Activated CD4-positive, alpha-beta T cell treated with anti-CD3 and anti-CD28 coated beads, Interleukin-2, amount 50 U/mL, for 48 hours (primary cell): ENCODE measurements at places on chromosomes 5 and 9.

DNA sequence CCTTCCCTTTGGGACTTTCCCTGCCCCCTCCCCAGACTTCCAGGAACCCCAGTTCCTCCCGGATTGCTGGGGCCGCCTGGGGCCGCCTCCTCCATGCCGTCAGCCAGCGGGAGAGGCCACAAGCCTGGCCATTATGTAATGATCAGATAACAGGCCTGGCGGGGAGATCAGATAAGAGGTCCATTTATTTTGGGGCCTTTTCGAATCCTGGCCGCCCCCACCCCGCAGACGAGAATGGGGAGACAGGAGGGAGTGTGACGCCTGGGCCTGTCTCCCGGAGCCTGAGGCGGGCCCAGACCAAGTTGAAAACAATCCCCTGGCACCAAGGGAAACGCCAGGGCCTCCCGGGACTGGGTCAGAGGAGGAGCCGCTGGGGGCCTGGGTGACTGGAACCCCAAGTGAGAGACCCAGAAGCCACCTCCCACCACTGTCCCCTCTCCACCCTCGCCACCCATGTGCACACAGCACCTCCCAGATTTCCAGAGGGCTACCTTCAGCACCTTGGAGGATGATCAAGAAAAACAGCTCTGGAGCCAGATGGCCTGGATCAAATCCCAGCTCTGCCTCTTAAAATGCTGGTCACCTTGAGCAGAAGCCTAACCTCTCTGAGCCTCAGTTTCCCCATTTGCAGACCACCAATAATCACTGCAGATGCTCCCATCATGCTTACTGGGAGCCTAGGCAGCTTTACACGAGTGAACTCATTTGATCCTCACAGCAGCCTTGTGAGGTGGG lies 7.8 kb downstream of the ENG start:
- DNase-seq: no peak

DNA sequence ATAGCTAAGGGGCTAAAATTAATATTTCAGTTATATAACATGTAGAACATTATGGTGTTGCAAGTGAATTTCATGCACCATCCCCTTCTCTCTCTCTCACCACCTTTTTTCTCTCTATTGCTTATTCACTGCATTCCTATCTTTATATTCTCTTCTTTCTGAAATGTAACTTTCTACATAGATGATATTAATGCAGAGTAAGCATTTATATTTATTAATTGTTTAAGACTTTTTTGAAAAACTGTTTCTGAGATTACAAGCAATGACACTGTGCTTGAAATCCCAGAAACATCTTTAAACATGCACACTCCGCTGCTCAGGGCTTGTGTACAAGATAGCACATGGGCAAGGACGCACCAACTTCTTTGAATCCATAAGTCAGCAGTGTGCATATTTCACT lies 567.7 kb upstream of the SGCD start:
- no peak for DNase-seq

- no peak for DNase-seq
Observed at GRCh38 chr5:11973469-11973868, 69.2 kb upstream of the CTNND2 start.

- no peak for DNase-seq
Observed at GRCh38 chr5:84257061-84257460, 127.6 kb downstream of the EDIL3 start.

GRCh38 chr9:2192356-2192979 lies 177.3 kb downstream of the SMARCA2 start:
- no peak for DNase-seq

DNA sequence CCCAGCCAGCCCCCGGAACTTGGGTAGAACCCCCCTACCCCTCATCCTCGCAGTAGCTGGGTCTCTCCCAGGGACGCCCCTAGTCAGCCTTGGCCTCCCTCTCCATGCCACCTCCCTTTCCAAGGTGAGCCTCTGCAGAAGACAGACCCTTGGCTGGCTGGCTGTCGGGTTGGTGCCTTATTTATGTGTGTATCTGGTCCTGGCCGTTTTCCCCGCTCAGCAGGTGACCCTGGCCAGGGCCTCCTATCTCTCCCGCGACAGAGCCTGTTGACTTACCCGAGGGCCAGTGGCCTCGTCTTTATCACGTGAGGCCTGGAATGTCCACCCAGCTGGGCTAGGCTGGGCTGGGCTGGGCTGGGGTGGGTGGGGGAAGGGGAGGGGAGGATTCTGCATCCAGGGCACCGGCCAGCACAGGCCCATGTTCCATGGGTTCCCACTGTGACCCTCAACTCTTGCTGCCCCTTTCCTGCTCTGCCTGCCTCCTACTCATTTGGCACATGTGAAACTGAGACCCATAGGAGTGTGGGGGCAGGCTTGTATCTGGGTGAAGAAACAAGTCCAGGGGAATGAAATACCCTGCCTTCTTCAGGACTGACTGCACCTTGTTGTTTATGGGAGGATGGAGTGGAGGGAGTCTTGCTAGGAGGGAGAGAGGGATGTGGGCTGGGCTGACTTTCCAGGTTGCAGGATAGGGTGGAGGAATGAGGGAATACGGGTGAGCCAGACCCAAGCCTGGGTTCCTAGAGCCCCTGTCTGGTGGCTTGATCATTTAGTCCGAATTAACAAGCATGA lies 3.1 kb downstream of the CXXC5 start:
- no peak for DNase-seq

DNA sequence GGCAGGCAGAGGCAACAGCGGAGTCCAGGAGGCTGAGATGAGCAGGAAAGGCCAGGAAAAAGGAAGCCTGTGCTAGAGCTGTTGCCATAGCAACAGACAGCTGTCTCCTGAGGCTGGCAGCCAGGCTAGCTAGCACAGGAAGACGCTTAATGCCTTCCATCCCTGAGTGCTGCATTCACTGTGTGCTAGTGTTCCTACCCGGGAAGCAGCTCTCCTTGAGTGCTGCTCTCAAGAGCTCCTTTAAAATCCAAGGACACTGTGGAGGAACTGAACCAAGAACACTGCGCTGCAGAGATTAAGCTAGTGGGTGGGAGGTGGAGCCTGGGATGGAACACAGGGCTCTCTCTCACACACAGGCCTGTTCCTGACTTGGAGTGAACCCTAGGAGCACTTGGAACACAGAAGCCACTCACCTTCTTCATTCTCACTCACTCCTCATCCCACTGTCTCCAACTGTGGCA lies 53.5 kb upstream of the IL7R start:
- no peak for DNase-seq

GRCh38 chr5:102611312-102611711 lies 112.5 kb upstream of the SLCO6A1 start:
- no peak for DNase-seq

DNA sequence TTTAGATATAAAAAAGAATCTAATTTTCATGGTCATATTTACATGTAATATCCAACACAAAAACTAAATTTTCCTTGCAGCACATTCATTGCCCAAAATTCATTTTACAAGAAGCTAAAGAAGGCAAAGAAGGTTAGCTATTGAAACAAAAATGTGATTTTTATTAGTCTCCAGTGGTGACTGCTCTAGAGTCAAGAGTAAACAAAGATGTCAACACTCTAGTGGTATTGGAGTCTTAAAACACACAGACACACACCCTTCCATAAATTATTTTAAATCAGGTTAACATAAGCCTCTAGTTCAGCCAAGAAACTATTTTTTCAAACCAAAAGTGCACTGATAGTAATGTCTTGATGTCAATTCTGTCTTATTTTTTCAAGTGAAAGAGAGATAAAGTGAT lies 329.2 kb downstream of the ZNF608 start:
- no peak for DNase-seq

DNA sequence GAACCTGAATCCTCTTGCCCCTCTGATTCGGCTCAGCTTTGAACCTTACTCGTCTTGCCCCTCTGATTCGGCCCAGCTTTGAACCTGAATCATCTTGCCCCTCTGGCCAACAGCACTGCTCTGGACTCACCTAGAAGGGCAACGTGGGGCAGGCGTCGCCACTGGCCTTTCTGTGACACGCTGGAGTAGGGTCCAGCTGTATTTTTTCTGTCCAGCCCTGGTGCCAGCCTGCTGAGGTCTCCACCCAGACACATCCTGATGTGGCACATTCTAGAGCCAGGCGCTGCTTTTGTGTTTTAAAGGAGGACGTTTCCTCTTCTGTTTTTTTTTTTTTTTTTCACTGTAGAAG lies 15.2 kb upstream of the CPEB4 start:
- no peak for DNase-seq

- no peak for DNase-seq
Observed at GRCh38 chr9:15240927-15241326, 66.1 kb downstream of the TTC39B start.

GRCh38 chr5:109141222-109142200 lies 268.3 kb downstream of the PJA2 start:
- no peak for DNase-seq

DNA sequence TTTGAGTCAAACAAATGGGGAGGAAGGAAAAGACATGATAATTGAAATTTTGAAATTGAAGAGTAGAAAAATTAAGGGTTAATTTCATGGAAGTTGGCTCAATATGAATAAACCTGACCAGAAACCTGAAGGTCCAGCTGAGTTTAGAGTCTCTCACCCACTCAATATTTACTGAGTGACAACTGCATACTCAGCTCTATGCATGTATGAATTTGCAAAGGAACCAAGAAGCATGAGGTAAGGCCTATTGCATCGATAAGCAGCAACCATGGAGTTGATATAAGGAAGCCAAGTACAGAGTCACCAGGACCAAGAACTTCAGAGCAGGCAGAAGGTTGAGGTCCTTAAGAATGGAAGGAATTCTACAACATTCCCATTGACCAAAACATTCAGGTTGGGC lies 163.4 kb downstream of the SEMA5A start:
- DNase-seq: no peak

- no peak for DNase-seq
Observed at GRCh38 chr5:82221020-82221419, 57.1 kb downstream of the RPS23 start.

DNA sequence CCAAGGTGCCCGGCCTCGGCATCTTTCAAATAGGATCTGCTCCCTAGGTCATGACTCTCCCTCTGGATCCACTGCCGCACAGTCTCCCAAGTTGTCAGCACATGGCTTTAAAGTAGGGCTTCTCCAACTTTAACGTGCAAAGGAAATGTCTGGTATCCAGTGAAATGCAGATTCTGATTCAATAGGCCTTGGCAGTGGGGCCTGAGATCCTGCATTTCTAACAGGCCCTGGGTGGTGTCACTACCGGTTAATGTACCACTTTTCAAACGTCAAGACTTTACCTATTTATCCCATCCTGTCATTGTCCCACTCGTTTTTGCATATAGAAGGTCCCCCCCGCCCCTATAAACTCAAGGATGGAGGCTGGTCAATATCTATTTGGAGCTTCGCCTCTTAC lies 137.6 kb upstream of the ZNF618 start:
- no peak for DNase-seq

GRCh38 chr5:67202828-67203227 lies 6.2 kb upstream of the CD180 start:
- DNase-seq: no peak

DNA sequence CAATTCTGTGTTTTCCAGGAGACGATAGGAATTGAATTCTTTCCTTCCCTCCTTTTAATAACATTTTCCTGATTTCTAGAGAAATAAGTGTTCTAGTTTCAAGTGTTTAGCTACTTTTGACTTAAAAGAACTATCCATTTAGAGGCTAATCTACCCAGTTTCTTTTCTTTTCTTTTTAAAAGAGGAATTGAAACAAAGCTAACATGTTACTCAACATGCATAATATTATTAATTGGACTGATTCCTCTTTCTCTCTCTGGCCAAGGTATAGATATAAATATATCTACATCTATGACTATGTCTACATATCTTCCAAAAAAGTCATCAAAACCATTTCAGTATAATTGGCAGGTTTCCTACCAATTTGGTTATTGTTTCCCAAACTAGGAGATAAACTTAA lies 309.8 kb downstream of the TRPM3 start:
- no peak for DNase-seq

- no peak for DNase-seq
Observed at GRCh38 chr5:145887217-145887616, 14.4 kb upstream of the GRXCR2 start.

- no peak for DNase-seq
Observed at GRCh38 chr9:2595973-2596372, 25.6 kb upstream of the VLDLR start.

GRCh38 chr9:136172412-136173079 lies 32.4 kb downstream of the LHX3 start:
- no peak for DNase-seq

- DNase-seq: no peak
Observed at GRCh38 chr5:161094411-161094810, 242.4 kb upstream of the ATP10B start.

- no peak for DNase-seq
Observed at GRCh38 chr5:56004874-56005273, 10.1 kb upstream of the IL6ST start.

GRCh38 chr5:92841604-92842155 lies 739.3 kb downstream of the NR2F1-AS1 start:
- DNase-seq: no peak

GRCh38 chr5:74185599-74185998 lies 454.9 kb downstream of the ENC1 start:
- no peak for DNase-seq

GRCh38 chr5:43007246-43007910 lies 32.7 kb downstream of the ANXA2R start:
- peak; percentile 81 for DNase-seq

GRCh38 chr5:128144491-128144890 lies 60.9 kb downstream of the SLC12A2 start:
- DNase-seq: no peak

DNA sequence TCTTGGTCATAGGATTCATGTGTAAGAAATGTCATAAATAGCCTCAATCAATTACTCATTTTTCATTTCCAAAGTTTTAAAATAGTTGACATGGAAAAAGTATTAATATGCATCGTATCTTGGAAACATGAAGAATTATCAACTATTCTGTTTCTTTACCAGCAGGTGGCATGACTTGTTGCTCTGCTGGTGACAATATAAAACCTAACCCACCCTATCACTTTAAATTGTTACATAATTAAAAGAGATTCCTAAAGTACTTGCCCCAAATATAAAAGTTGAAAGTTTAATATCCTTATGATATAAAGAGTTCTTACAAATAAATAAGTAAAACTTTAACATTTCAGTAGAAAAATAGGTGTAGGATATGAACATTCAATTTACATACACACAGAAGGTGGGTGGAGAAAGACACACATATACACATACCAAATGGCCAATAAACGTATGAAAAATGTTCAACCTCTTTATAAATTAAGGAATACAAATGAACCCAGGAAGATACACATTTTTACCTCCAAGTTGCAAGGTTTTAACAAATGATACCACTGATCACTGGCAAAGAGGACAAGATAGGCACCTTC lies 30.6 kb downstream of the MAP1B start:
- no peak for DNase-seq

DNA sequence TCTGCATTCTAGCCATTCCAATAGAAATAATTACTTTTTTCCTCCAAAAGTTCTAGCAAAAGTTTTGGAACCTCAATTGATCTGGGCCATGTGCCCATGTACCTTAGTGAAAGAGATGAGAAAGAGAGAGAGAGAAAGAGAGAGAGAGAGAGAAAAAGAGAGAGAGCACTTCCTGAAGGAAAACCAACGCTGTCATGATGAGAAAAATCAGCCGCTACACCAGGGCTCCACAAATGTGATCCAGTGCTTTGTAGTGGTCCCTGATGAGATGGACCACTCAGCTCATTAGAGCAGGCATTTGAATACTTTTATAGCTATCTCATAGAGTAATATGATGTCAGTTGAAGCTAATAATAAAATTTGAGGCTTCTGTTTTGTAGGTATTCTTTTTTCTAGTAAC lies 7.7 kb upstream of the GAS1 start:
- DNase-seq: no peak
